Fibroblast of upper back skin (primary cell): ENCODE measurements at places on chromosomes 13 and 19.

DNA sequence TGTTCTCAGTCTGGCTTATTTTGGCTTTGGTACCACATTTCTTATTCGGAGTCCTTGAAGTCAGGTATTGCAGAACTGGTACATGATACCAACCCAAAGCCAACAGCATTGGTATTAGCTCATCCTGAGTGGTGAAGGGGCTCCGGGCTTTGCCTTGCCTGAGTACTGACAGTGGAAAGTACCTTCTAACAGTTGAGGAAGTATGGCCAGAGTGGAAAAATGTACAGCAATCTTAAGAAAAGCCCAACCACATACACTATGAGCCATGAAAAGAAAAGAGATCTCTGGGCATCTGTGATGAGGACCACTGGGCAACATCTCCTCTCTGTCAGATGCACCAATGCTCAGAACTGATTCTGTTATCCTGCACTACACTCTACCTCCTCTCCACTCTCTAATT, 8.3 kb downstream of the LCP1 start:
- no peak for DNase-seq

GRCh38 chr19:42528354-42529247, at the start of gene CEACAM1:
Gene CEACAM1, minus strand, starts transcription at chr19:42528481. Its CDS starts 107 bp downstream, at chr19:42528374.
- no peak for DNase-seq

DNA sequence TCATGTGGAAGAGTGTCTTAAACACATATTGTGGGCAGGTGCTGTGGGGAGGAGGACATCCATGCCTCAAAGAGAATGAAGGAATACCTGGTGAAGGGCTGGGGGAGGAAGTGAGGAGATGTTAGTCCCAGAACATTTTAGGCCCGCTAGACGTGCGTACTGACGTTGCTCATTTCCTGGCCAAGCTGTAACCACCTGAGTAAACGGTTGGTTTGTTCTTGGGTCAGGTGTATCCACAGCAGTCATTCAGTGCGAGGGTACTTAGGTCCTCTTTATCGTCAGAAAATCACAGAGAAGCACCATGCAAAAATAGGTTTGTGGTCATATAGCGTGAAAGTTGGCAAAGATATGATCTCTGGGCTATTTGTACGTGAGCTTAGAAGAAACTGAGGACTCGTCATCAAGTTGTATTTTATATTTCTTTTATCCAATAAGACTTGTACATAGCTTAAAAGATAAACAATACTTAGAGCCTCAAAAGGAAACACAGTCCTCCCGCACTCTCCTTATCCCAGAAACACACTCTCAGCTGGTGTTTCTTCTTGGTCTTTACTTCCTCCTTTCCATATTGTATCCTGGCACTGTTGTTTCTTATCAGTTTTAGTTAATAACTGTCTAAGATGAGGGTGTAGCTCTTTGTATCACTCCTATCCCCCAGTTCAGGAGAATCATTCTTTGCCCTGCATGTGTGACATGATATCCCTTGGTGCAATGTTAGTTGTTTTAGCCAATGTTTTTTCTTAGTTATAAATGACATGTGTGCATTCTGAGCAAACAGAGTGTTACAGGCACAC, 52.0 kb downstream of the ARHGEF7 start:
- no peak for DNase-seq

DNA sequence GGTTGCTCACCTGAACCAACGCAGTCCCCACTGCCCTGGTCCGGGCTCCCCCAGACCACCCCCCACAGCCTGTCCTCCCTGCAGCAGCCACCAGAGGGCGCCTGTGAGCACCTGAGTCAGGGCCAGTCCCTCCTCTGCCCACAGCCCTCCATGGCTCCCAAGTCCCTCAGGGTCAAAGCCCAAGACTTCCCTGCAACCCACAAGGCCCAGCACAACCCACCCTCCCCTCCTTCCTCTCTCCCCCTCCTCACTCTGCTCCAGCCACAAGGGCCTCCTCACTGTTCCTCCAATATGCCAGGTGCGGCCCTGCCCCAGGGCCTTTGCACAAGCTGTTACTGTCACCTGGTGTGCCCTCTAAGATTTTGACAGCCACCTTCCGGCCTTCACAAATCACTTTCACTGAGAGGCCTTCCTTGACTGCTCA, 10.9 kb downstream of the GNA15 start:
- DNase-seq: no peak

- no peak for DNase-seq
Observed at GRCh38 chr19:47469363-47469700, 2.4 kb downstream of the SLC8A2 start.

DNA sequence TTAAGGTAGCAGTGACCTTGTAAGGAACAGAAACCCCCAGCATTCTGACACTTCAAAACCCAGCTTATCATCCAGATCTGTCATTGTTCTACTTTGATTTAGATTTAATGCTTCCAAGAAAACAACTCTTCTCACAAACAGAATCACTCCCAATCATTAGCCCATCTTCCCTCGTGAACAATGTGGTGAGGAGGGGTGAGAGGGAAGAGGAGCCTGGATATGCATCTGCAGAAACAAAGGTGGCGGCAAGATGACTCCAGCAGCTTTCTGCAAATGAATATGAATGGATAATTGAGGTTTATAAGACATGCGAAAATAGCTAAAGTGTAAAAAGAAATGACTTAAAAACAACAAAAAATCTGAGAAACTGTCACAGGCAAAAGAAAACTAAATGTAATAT, 859.9 kb upstream of the SLC10A2 start:
- DNase-seq: no peak

- DNase-seq: peak; percentile 100
Observed at GRCh38 chr19:6610934-6611852, 20.2 kb upstream of the CD70 start.

DNA sequence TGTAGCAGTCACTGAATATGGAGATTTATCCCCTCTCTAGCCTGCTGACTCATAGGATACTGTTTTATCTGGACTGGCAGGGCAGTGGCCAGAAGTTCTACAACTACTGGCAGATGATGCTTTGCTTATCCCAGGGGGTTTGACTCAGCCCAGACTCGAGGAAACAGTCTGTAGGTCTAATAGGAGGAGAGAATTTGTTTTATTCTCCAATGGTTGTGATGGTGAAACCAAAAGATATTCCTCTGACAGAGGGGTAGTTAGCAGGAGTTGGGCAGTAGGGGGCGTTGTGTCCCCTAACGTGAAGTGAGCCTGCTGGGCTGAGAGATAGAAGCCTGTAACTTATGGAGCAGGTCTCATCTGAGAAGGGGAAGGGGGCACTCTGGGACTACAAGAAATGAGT, 74.9 kb downstream of the WTIP start:
- peak; percentile 9 for DNase-seq

- DNase-seq: peak; percentile 20
Observed at GRCh38 chr19:49338691-49339300, 3.6 kb downstream of the CD37 start.

- DNase-seq: no peak
Observed at GRCh38 chr19:46000491-46001246, 5.4 kb downstream of the CCDC61 start.

DNA sequence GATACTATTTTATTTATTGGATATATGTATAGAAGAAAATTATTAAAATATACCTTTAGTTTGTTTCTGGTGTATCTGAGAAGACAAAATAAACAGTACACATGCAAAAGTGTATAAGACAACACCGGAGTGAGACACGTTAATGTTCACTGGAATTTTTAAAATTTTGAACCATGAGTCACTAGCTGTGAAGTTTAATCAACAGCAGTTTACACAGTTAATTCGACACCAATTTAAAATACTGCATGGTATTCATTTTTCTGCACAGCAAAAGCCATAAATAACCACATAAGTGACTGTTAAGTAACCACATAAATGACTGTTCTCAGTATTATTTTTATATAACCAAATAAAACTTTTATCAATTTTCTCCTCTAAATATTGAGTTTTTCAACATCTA, 418.7 kb upstream of the NBEA start:
- DNase-seq: no peak

- DNase-seq: no peak
Observed at GRCh38 chr19:43581467-43581866, 5.9 kb downstream of the PINLYP start.

- DNase-seq: no peak
Observed at GRCh38 chr13:92054389-92054788, 656.0 kb downstream of the GPC5 start.

DNA sequence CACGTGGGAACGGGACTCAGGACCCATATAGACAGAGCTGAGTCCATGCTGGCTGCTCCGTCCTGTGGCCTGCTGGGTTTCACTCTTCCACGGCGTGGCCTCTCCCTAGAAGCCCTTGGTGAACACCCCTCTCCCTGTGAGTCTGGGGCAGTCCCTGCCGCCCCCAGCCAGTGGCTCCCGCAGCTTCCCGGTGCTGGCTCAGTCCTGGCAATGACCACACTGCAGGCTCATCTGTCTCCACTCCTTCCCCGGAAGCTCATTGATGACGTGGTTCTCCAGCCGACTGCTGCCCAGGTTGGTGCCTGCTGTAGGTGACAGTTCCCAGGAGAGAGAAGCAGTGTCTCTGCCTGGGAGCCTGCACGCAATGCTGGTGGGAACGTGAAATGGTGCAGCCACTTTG, 2.1 kb upstream of the TEX29 start:
- no peak for DNase-seq

DNA sequence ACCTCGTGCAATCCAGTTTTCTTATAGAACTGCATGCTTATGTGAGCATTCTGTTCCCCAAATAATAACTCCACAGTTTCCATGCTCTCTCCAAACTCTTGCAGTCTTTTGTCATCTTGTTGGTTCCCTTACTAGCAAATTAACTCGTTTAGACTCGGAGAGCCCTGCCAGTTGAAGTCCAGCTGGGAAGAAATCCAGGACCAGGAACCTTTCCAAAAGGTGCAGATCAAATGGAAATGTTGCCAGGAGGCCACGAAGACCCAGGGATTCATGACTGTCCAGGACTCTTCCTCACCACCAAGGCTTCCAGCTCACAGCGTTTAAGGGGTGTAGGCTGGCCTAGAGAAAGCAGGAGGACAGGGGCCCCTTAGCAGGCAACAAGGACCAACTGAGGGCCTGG, 2.1 kb upstream of the TDRD12 start:
- DNase-seq: no peak

- DNase-seq: peak; percentile 75
Observed at GRCh38 chr19:38667661-38668171, 20.3 kb downstream of the ACTN4 start.

DNA sequence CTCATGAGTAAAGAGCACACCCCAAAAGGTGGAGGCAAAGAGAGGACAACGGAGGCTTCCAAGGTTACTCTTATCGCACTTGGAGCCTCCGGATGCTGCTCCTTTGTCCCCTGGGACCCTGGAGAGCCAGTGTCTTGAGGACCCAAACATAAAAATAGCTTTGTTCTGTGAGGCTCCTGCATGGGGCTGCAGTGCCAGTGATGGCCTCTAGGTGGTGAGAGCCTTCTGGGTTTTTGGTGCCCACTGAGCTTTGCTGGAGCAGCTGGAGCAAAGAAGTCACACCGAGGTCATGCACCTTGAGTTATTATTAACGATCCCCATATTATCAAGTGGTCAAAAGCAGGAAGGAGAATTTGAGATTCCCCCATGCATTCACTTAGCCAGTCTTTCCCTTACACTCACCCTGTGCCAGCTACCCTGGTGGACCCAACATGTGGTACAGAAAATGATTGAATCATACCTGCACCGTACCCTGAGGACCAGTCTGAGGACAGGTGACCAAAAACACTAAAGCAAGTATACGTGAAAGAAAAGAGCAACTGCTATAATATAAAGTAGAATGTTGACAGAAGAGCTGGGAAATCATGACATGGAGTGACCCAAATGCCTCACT, 41.5 kb downstream of the ZNF682 start:
- DNase-seq: no peak

DNA sequence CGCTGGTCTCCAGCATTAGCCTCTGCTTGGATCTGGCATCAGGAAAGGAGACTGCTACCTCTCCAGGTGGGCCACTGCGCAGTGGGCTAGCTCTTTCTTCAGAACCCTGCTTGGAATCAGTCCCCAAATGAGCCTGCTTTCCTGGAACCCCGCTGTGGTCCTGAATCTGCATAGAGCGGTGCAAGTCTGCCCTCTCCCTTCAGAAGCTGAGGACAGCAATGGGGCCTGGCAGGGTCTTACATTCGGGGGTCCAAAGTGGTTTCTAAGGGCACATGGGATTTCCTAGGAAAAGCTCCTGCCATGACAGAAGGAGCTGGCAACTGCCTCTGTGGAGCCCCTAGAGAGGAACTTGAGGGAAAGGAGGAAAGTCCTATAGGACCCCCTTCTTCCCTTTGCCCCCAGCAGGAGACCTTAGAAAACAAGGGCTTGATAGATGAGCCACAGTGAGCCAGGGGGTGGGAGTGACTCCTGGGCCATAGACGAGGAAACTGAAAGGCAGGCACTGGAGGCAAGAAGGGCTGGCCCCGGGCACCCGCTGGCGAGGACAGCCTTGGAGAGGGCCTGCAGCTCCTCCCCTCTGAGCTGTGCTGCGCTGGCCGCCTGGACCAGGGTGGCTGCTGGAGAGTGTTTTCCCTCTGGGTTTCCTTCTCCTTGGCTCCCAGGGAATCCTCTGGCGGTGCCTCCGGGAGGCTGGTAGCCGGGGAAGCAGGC, 1.4 kb upstream of the VSTM2B start:
- no peak for DNase-seq

DNA sequence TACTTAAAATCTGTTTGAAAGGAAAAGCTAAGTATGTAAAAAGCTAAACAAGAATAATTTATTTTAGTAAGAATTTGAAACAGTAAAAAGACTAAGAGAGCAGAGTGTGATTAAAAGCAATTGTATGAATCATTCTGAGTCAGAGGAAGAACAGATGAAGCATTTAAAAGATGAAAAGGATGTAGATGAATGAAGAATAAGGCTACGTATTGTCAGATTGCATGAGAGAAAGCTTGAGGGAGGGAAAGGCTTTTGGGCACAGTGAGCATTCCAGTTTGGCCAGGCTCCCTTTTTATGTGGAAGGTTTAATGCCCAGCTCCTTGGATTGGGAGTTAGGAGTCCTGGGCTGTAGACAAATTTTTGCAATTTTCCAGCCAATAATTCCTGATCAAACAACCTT, 117.7 kb downstream of the FREM2 start:
- peak; percentile 18 for DNase-seq

DNA sequence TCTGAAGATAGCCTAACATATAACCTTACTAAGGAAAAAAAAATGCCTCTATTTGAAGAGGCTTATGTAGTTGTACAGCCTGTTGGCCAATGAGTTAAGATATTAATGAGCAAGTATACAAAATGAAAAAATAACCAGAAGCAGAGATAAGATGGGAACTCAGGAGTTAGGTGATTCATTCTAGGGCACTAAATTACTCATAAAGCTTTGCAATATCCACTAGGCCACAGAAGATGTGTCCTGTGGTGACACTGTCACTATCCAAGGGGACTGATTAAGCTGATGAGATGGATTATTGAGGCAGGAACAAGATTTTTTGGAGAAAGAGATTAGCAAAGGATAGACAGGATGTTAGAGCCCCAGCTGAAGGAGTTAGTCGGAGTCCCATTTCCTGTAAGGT, 99.6 kb downstream of the LIG4 start:
- no peak for DNase-seq

DNA sequence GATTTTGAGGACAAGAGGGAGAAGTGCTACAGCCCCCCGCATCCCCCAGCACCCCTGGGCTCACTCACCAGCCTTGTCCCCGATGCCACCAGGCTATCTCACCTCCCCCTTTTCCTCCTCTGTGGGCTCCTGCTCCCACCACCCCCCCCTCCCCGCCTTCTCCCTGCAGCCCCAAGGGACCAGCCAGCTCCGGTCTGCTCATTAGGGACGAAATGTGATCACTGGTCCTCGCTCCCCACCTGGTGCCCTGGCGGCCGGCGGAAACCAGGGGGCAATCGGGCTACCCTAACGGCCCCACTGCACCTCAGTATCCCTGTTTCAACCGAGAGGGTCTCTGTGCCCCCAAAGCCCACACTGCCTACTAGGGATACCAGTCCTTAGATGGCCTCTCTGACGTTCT, 2.7 kb downstream of the GPR4 start:
- DNase-seq: no peak
